ENCODE measurements at places on chromosomes 1 and 21.

DNA sequence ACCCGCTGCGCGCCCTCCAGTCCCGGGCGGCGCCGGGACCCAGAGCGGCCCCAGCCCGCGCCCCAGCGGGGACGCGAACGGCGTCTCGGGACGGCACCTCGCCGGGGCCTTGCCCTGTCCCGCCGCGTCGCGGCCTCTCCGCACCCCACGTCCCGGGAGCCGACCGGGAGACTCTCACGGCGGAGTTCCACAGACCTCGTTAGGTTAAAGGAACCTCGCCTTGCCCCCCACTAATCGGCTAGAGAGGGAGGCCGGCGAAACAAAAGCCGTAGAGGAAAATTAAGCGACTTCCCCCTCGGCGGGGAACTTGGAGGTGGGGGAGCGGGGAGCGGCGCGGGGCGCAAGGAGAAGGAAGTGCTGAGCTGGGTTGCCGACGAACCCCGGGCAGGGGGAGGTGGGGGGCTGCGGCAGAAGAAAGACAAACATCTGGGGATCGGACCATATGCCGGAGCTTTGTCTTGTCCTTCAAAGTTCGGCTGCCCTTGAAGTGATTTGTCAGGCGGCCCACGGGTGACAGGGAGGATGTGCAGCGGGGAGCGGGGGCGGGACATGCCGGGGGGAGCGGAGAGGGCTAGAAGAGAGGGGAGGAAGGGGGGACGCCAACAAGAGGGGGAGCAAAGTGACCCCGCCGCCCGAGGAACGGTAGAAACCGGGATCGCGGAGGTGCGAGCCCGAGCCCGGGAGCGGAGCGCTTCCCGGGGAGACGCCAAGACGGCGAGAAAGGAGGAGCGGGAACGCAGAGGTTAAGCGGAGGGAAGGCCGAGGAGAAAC is 120.0 kb upstream of the RRP15 start:
- DNase-seq, result peak; percentile 8

GRCh38 chr1:19322481-19322880 is 10.4 kb downstream of the SLC66A1 start:
- DNase-seq, result no peak

GRCh38 chr1:117838911-117839310 is 90.5 kb downstream of the GDAP2 start:
- no peak for DNase-seq

DNA sequence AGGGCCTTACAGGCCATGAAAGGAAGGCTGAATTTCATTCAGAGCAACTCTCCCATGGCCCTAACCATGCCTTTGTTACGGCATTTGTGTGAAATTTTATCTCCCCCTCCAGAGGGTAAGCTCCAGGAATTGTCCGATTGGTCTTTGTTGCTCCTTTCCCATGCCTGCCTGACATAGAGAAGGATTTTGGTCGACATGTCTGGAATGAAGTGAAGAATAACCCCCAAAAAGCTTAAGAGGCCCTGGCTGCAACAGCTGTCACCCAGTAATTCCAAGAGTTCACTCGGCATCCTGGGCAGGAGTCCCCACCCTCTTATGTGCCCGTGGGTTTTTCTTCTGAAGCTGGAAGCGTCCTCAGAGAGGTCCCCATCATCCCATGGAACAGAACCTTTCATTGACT is 20.6 kb downstream of the CDA start:
- no peak for DNase-seq

DNA sequence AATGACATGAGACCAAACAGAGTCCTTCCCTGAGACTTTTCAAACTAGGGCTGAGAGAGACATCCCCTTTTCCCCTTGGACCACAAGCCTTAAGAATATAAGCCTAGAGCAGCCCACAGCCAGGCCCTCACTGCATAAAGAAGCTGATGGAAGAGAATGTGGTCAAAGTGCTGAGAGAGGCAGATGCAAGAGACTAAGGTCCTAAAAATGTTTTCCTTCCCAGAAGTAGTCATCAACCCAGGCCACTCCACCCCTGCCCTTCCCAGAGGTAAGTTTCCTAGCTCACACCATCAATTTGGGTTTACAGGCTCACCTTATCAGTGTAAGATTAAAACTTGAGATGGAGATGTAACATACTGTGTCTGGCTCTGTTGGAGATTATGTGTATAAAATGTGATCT is 58.2 kb downstream of the BCAR3 start:
- DNase-seq, result no peak

GRCh38 chr1:5119366-5120234 is 465.2 kb downstream of the AJAP1 start:
- no peak for DNase-seq

DNA sequence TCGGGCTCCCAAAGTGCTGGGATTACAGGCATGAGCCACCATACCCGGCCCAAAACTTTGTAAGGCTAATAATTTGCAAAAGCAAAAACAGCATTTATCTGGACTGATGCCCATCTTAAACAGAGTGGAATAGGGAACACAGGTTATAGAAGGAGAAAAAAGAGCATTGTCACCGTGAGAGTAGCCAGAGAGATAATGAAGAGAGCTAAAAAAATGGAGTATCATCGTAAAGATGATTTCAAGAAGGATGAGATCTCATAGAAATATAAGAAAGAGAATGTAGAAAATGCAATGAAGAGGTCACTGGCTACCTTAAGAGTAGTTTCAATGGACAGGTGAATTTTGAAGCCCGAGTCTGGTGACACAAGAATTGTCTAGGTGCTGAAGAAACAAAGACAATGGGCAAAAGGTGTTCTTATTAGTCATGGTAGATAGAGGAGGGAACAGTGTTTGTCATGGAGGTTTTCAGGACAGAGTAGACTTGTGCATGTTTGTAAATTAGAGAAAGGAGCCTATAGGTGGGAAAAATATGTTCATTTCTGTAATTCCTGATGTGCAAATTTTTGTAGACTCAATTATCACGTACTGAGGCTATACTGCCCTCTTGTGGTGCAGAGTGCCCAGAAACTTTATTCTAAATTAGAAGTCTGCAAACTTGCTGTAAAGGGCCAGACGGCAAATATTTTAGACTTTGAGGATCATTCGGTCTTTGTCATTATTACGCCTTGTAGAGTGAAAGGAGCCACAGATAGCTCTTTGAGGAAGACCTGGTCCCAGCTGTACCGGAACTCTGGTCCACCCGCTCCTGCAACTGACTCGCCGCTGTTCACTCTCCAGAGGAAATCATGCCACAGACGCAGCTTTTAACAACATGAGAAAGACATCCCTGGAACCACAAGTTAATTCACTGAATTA is 8.1 kb upstream of the TMEM183A start:
- DNase-seq, result peak; percentile 65

GRCh38 chr1:222914861-222915632 is 100.2 kb downstream of the DISP1 start:
- DNase-seq, result no peak

GRCh38 chr1:158076441-158076840 is 83.0 kb downstream of the KIRREL1 start:
- DNase-seq, result no peak

- no peak for DNase-seq
Measured at GRCh38 chr1:163706915-163707314, 385.2 kb downstream of the NUF2 start.

DNA sequence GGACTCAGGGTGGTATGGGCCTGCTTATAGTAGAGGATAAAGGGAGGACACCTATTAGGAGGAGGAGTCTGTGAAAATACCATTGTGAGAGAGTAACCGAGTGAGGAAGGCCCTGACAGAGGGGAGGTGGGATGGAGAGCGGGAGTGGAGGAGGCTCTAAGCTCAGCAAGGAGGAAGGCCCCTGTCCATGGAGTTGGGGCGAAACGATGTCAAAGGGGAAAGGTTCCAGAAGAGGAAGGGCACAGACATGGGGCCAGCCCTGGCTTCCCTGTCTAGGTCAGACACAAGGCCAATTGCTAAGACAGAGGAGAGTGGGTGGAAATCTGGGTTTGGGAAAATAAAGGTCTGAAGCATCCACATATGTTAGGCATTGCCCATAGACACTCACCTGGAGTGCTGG is 44.2 kb downstream of the ELK4 start:
- no peak for DNase-seq

DNA sequence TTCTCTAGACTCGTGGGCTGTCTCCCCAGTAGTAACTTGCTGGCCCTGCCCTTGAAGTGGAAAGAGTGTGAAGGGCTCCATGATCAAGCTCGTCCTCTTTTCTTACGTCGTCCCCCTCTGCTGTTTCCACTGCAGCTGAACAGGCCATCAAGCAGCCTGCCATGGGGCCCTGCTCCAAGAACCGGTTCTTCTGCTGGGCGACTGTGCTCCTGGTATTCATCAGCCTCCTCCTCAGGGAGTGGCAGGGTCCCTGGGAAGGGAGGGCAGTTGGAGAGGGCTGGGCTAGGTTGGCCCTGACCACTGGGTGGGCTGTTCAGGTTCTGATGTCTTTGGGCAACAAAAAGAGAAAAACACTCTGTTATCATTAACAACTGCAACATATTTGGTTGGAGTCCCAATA is 151.5 kb downstream of the FCRL5 start:
- DNase-seq, result no peak

- DNase-seq, result no peak
Measured at GRCh38 chr21:45393021-45393420, 11.9 kb upstream of the COL18A1 start.

GRCh38 chr1:118827636-118828035 is 160.5 kb downstream of the TBX15 start:
- DNase-seq, result no peak

DNA sequence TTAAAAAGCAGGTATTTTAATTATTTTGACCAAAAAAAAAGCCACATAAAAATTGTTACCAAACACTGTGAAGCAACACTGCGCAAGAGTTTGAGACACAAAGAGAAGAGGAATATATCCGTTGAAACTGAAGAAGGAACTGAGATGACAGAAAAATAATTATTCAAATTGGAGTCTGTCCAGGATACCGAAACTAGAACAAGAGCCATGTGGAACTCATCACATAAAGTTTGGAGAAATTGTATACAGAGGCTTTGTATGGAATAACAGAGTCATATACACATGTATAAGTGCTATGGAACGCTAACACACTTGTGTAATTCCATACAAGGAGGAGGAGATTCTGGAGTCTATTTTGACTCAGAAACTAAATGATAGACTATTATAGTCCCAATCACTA is 675.1 kb upstream of the ADGRL2 start:
- no peak for DNase-seq

GRCh38 chr1:70318191-70318590 is 36.3 kb downstream of the ANKRD13C start:
- DNase-seq, result no peak

GRCh38 chr21:14523234-14523633 is 22.9 kb downstream of the SAMSN1 start:
- peak; percentile 48 for DNase-seq

GRCh38 chr1:92820551-92820950 is 11.3 kb upstream of the RPL5 start:
- DNase-seq, result no peak

DNA sequence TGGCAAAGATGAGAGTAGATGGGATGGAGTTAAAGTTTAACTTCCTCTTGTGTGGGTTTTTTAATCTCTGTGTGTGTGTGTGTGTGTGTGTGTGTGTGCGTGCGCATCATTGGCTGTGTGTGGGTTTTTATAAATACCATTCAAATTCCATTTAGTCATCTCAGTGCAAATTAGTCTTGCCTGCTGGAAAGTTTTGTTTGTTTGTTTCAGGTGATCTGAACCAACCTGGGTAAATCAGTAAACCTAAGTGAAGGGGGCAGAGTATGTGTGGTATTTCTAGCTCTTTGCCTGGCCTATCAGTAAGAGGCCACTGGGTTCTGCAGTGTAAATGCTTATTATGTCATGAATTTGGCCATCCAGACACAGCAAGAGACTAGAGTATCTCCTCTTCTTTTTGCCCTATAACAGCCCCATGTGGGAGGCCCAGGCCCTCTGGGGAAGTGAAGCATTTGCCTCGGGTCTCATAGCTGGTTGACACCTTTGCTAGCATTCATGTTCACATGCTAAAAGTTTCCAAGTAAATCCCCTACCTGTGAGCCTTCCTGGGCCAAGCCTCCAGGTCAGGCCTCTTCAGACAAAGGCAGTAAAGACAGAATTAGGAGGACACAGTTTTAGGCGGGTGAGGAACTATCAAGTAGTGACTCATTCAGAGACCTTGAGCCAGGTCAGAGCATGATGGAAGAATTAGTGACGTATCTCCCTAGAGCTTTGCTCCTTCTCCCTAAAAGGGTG is 14.7 kb downstream of the INTS3 start:
- DNase-seq, result no peak

GRCh38 chr1:225693085-225693696 is 40.3 kb upstream of the ENAH start:
- DNase-seq, result no peak

- DNase-seq, result no peak
Measured at GRCh38 chr1:15667362-15667761, 16.8 kb upstream of the PLEKHM2 start.

DNA sequence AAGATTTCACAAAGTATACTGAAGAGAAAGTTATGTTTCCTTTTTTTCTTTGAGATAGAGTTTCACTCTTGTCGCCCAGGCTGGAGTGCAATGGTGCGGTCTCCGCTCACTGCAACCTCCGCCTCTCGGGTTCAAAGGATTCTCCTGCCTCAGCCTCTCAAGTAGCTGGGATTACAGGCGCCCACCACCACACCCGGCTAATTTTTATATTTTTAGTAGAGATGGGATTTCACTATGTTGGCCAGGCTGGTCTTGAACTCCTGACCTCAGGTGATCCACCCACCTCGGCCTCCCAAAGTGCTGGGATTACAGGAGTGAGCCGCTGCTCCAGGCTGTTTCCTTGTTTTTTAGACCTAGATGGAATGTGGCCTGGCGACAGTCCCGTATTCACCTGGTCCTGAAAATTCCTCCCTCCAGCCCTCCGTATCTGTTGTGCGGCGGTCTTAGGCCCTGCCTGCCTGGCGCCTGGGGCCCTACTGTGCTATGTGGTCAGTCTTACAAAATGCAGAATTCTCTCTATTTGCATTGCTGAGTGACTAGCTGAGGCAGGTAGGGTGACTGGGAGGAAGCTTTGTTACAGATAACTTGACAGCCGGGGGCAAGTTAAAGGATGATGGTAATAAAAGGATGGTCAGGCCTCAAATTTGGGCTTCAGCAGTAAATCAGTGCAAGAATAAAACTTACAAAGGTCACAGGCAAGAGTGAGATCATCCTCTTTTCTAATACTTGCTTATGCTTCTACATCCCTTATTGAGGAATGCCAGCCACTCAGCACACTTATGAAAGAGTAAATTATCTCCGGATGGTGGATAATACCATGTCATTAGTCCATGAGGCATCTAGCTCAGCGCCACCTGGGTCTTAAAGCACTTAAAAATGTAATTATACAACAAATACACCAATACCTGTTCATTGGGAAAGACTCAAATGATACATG is 30.3 kb downstream of the PARK7 start:
- DNase-seq, result no peak

DNA sequence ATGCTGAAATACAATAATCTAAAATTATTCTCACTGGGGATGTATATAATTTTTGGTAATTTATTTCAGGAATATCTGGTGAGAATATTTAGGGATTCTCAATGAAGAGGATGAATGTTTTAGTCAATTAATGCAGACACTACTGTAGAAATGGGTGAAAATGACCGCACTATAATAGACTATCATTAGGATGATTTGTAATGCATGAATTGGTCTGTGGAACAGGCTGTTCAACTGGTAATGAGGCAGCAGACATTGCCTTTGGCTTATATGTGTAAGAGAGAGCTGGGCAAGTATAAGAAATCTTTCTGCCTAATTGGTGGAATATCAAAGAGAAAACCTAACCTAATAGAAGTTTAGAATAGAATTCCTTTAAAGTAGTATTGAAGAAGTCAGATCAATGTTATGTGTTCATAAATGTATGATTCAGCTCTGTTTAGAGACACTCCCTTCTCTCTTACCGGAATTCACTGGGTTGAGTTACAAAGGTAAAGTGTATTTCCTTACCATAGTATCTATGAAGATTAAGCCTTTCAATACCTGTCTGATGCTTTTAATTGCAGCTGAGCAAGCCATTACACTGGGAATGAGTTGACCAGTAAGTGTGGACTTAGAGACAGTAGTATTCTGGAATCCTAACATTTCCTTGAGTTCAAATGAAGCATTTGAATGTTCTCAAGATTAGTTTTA is 274.5 kb downstream of the S1PR1 start:
- no peak for DNase-seq
